HuH-7 (cell line): ENCODE measurements at places on chromosomes 5 and 9.

DNA sequence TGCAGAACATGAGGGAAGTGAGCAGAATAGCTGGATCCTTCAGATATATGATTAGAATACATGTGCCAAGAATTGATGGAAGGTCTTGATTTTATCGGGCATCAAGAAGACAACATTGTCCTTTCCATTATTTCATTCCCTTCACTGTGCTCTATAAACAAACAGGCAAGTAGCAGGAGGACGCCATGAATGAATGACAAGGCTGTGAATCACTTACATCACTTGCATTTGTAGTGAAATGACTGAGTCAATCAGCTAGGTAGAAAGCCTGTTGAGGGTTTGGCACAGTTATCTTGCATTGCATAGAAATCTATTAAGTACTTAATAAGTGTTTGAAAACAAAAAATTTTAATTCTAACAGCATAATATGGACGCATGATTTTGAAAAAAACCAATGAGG, 548.8 kb upstream of the IZUMO3 start:
- no peak for DNase-seq

GRCh38 chr5:2603272-2603575, 148.3 kb downstream of the IRX2 start:
- no peak for DNase-seq

DNA sequence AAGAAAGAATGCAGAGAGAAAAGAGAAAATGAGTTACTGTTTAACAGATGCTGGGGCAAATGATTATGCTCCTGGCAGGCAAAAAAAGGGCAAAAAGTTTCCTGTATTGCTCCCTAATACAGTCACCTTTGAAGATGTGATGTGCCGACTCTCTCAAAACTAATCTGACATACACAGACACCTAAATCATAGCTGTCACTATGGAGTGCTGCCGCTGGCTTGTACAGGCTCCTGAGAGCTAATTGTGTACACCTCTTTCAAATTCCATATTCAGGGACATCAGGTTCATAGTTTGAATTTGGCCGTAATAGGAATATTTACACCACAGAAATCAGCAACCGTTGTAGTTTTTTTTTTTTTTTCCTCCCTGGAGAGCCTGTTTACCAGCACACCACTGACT, 12.4 kb upstream of the FOCAD start:
- DNase-seq, result no peak

- DNase-seq, result no peak
These were observed 30.1 kb upstream of the SLC12A2 start for GRCh38 chr5:128053291-128053954.

GRCh38 chr9:14245901-14246525, 67.9 kb downstream of the NFIB start:
- no peak for DNase-seq

GRCh38 chr5:30413540-30413939, 779.9 kb upstream of the CDH6 start:
- no peak for DNase-seq

DNA sequence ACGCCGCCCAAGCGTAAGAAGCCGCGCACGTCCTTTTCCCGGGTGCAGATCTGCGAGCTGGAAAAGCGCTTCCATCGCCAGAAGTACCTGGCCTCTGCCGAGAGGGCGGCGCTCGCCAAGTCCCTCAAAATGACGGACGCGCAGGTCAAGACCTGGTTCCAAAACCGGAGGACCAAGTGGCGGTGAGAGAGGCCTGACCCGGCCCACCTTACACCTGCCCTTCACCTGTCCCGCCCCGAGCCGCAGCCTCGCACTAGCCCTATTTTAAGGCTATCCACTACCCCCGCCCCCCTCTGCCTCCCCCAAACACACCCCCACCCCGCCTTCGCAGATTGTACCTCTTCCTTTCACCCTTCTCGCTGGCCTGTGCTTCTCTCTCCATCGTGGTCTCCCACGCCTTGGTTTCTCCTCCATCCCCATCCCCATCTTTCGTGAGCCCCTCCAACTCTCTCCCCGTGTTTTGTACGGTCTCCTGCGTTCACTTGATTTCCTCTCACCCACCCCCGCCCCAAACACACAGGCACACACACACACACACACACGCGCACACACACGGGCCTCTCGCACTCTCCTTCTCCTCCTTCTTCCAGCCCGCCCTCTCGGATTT, 1.3 kb downstream of the TLX3 start:
- DNase-seq, result no peak

DNA sequence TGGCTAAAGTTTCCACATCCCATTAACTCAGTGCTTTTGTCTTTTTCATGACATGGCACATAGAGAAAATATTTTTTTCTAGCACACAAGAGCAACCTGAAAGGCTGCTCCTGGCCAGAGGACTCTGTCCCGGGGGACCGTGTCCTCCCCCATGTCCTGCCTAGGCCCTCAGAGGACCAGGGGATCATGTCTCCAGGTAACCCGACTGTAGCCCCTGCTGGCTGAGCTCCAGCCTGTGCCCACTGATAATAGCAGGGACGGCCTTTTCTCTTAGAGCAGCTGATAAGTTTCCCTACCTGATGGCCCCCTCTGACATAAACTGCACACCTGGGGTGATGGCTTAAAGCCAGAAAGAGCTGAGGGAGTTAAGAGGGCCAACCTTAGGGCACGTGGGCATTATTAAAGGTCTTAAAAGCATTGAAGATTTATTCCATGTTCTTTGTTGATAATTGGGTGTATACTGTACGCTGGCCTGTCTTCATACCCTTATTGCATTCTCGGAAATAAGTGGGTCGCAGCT, 5.9 kb downstream of the HDHD3 start:
- no peak for DNase-seq

DNA sequence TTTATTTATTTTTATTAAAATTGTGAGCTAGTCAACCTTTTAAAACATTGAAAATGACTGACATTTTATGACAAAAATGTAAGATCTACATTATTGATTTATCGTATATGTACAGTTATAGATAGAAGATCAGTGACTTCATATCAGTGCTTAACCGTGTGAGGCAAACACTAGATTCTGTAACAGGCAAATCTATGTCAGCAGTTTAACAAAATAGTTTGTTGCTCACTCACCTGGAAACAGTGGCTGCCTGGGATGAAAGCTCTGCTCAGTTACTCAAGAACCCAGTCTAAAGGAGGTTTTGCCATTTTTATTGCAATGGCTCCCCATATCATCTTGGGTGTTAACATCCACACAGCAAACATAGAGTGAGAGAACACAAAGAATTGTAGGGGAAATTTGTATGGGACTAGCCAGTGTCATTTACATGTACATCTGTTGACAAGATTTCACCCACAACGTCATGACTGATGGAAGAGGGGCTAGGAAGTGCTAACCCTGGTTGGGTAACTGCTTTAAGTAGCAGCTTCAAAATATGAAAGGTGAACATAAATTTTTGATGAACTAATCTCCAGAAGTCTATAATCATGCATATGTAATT, 49.0 kb downstream of the SGCD start:
- no peak for DNase-seq

DNA sequence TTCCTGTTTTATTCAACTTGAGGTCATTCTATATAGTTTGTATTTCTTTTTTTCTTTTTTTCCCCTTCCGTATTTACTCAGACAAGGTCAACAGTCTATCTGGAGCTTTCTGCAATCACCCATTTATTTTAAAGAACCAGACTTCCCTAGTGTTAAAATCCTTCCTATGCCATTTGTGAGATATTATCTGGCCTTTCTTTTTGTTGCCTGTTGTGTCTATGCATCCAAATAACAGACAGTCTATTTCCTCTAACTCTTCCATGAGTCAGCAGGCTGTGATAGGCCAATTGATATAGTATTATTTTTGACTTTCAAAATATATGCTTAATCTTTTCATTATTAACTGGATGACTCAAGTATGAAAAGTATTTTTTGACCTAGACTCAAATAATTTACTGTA, 291.2 kb upstream of the PTPRD start:
- no peak for DNase-seq

GRCh38 chr5:82785456-82785855, 291.7 kb downstream of the TMEM167A start:
- DNase-seq, result no peak

- no peak for DNase-seq
These were observed 18.3 kb upstream of the IRX4 start for GRCh38 chr5:1901061-1901460.

DNA sequence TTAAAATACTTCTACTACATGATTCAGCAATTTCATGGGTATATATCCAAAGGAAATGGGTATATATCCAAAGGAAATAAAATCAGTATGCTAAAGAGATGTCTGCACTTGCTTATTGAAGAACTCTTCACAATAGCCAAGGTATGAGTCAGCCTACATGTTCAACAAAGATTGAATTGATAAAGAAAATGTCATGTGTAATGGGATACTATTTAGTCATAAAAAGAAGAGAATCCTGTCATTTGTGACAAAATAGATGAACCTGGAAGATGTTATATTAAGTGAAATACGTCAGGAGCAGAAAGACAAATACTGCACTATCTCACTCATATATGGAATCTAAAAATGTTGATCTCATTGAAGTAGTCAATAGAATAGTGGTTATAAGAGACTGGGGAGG, 944.5 kb upstream of the CTNND2 start:
- DNase-seq, result no peak

- DNase-seq, result no peak
These were observed 426.5 kb downstream of the CTNND2 start for GRCh38 chr5:11477786-11478185.

DNA sequence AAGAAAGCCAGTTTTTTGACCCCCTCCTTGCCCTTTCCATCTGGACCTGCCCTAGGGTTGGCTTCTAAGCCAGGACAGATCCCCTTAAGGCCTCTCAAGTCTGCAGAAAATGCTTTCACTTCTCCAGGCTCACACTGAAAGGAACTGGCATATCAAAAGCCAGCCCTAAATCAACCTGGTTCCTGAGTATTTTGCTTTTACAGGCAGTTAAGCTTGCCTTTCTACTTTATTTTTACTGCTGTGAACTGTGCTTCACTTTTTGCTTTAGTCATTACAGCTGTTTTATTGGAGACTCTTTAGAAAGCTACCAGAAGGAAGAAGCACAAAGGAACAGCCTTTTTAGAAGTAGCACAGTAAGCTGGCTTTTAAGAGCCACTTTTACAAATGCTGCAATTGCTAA, 5.0 kb downstream of the TARS1 start:
- DNase-seq, result no peak

DNA sequence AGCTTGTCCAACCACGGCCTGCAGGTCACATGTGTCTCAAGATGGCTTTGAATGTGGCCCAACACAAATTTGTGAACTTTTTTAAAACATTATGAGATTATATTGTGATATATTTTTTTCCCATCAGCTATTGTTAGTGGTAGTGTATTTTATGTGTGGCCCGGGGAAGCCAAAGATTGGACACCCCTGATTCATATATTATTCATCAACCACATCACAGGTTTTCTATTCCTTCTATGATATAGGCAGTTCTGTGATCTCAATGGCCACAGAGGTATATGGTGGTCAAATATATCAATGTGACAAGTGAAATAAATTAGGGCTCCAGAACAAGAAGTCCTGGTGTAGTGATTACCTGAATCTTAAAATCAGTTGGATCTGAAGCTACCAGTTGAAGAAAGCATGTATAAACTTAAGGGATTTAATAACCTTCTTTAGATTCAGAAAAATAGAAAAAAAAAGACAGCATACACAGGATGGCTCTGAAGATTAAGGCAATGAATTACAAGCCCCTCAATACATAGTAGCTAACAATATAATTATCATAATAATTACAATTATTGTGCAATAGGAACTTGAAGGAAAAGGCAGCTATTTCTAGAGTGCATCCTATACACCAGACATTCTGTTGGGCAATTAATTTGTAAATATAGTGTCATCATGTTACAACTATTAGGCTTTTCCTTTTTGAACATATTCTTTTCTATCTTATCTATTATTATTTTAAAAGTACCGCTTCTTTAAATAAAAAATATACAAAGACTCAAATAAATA, 530.4 kb upstream of the PTPRD start:
- DNase-seq, result no peak

DNA sequence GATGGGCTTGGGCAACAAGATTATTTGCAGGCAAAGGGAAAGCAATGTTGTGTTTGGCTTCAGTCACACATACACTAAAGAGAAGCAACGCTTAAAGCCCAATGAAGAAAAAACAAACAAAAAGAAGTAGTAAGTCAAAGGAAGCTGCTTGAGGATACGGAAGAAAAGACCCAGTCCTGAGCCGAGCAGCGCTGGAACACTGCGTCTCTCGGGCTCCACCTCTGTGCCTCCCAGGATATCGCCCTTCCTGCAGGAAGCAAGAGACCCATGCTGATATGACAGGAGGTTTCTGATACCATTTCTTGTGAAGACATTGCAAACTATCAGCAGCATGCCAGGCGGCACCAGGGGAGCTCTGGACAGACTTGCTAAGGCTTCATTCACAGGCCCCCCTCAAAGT, 9.9 kb downstream of the GNAQ start:
- DNase-seq, result no peak

GRCh38 chr5:141186897-141187512, at the start of gene PCDHB9:
TSS of gene PCDHB9 (plus strand) at chr5:141187161. CDS start at chr5:141187319, 158 bp downstream.
- DNase-seq, result peak; percentile 63
